Mesothelial cell of epicardium (in vitro differentiated cells): ENCODE measurements at places on chromosomes 5 and 9.

GRCh38 chr5:16733331-16734006, 116.7 kb upstream of the RETREG1 start:
- H3K27ac ChIP-seq: no peak overlapping the region
- H3K4me1 ChIP-seq: peaks cover 34% of the 10 kb centered on the region

- H3K36me3 ChIP-seq: peaks cover 3% of the 10 kb centered on the region
- no peak overlapping the region for H3K4me3 ChIP-seq
- peak overlapping the region; percentile 37 for H3K27ac ChIP-seq
- H3K4me1 ChIP-seq: peaks cover 15% of the 10 kb centered on the region
- H3K27me3 ChIP-seq: no peaks in the 10 kb centered on the region
Observed at GRCh38 chr5:81171769-81172168, 61.4 kb upstream of the CKMT2 start.

DNA sequence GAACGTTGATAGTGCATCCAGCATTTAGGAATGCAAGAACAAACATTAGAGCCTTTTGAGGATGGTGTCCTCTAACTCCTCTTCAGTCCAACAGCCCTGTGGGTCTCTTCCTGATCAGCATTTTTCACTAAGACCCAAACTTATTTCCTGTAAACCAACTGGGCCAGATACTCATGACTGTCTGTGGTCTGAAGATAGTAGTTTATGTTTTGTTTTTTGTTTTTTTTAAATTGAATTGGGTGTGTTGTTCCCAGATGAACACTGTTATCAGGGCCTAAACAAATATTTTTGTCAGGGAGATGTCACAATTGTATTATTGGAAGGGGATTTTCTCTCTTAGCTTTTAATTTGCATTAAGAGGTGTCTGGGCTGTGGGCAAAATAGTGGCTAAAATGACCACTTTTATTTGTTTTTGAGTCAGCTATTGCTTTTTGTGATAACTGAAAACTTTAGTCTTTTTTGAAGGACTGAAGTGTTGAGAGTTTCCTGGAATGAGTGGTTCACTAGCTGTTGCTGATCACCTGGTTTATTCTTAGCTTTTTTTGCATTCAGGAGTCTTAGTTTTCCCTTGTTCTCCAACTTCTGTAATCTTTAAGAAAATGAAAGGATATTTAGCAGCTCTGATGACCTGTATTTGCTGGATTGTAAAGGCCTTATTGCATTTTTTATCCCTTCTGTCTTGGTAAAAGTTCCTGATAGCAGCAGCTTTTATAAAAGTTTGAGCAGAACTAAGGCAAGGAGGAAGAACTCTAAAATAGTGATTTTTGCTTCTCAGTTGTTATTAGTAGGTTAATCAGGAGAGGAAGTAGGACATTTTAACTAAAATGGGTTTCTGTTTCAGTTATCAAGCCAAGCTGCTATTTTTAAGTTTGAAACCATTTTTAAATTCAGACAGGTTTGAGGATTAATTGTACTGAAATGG, 5.5 kb downstream of the MAN2A1 start:
- H3K27ac ChIP-seq: no peak overlapping the region
- peaks cover 56% of the 10 kb centered on the region for H3K4me1 ChIP-seq
- peaks cover 3% of the 10 kb centered on the region for H3K36me3 ChIP-seq
- DNase-seq: no peak
- no peak overlapping the region for H3K4me3 ChIP-seq

DNA sequence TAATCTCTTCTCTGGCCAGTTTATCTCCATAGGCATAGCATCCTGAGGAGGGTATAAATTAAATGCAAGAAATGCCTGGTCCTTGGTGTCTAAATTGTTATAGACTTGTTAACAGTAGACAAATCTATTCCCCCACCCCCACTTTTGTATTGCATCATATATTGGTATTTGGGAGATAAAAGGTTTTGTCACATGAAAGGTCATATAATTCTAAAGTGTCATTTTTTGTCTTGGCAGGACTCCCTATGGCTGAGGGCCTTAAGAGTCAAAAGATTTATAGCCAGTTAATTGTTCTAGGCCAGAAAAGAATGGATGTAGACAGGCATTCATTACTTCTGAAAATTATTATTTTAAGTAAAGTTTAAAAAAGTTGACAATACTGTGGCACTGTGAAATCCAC, 90.3 kb upstream of the MOCS2 start:
- H3K36me3 ChIP-seq: no peaks in the 10 kb centered on the region
- H3K27ac ChIP-seq: no peak overlapping the region
- no peaks in the 10 kb centered on the region for H3K27me3 ChIP-seq
- no peak for DNase-seq
- peaks cover 6% of the 10 kb centered on the region for H3K4me1 ChIP-seq
- no peak overlapping the region for H3K4me3 ChIP-seq

GRCh38 chr9:90803860-90804593, 2.4 kb downstream of the SYK start:
- no peak for DNase-seq
- no peaks in the 10 kb centered on the region for H3K36me3 ChIP-seq
- no peak overlapping the region for H3K4me3 ChIP-seq
- H3K27me3 ChIP-seq: peaks cover 82% of the 10 kb centered on the region
- peaks cover 19% of the 10 kb centered on the region for H3K4me1 ChIP-seq
- no peak overlapping the region for H3K27ac ChIP-seq

DNA sequence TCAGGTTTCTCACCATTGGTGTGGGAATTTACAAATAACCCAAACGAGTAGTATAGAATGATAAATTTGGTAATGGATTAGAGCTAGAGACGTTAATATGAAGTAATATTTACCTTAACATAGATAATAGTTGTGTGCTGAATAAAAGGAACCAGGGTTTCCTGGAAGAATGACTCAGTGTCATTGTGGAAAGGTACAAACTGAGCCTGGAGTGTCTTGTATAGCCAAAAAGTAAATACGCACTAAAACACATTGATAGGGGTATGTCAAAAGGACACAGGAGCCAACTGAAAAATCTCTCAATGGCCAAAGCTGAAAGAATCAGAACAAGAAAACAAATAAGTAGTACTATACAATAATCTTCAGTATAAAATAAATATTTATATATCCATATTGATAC, 363.5 kb downstream of the SLCO4C1 start:
- peaks cover 27% of the 10 kb centered on the region for H3K4me1 ChIP-seq
- no peaks in the 10 kb centered on the region for H3K27me3 ChIP-seq
- peaks cover 2% of the 10 kb centered on the region for H3K36me3 ChIP-seq
- H3K27ac ChIP-seq: no peak overlapping the region
- no peak overlapping the region for H3K4me3 ChIP-seq
- DNase-seq: no peak

GRCh38 chr5:179696603-179697002, 2.2 kb upstream of the CANX start:
- peaks cover 23% of the 10 kb centered on the region for H3K4me1 ChIP-seq
- H3K36me3 ChIP-seq: peaks cover 2% of the 10 kb centered on the region
- peak overlapping the region; percentile 69 for H3K27ac ChIP-seq
- H3K4me3 ChIP-seq: no peak overlapping the region
- no peaks in the 10 kb centered on the region for H3K27me3 ChIP-seq

DNA sequence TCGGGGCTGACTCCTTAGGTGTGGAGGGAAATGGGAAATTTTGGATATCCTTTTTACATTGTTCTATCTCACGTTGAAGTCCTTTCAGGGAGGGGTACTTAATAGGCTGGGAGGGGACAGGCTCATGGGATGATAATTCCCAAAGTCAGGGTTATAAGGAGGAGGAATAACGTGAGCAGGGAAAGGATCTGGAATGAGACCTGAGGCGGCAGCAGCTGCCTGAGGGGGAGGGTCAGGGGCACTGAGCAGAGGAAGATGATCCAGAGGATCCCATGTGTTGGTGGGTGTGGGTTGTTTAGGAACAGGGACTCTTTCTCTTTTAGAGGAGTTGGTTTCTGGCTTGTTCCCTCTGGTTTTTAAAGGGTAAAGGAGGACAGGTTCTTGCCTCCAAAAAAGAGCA, 18.7 kb downstream of the IFT74 start:
- no peaks in the 10 kb centered on the region for H3K27me3 ChIP-seq
- peaks cover 7% of the 10 kb centered on the region for H3K4me1 ChIP-seq
- no peak for DNase-seq
- no peak overlapping the region for H3K4me3 ChIP-seq
- H3K27ac ChIP-seq: peak overlapping the region; percentile 31

DNA sequence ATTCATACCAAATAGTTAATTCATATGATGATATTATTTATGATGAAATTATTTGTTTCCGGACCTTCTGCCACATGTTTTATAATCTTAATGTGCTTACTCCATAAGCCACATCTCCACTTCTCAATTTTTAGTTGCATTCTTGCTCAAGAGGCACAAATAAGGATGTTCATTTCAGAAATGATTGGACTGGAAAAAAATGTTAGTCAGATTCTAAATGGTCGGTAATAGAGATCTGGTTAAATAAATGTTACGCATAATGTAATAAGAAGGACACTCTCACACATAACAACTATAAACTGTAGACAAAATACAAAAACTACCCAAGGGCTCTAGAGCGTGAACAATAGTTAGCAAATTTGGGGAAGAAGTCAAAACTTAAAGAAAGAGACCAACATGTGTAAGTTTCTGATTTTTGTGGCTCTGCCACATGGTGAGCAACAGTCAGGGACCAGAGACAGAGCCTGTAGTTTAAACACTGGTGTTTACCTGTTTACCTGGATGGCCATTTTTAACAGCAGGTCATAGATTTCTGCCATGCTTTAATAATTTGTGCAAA, 554.3 kb upstream of the CLINT1 start:
- no peak overlapping the region for H3K4me3 ChIP-seq
- no peak overlapping the region for H3K27ac ChIP-seq
- DNase-seq: no peak

DNA sequence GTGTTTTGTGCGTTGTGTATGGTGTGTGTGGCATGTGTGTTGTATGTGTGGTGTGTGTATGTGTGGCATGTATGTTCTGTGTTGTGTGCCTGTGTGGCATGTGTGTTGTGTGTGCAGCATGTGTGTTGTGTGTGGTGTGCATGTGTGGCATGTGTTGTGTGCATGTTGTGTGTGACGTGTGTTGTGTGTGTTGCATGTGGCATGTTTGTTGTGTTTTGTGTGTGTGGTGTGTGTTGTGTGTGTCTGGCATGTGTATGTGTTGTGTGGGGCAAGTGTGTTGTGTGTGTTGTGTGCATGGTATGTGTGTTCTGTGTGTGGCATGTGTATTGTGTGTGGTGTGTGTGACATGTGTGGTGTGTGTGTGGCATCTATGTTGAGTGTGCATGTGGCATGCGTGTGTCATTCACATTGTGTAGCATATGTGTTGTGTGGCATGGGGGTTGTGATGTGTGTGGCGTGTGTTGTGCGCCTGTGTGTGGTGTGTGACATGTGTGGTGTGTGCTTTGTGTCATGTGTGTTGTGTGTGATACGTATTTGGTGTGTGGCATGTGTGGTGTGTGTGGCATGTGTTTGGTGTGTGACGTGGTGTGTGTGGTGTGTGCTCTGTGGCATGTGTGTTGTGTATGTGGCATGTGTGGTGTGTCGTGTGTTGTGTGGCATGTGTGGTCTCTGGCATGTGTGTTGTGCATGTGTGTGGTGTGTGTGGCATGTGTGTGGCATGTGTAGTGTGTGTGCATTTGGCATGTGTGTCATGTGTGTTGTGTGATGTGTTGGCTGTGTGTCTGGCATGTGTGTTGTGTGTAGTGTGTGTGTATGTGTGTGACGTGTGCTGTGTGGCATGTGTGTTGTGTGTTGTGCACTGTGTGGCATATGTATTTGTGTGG, 46.6 kb upstream of the IRX4 start:
- no peak for DNase-seq
- peaks cover 25% of the 10 kb centered on the region for H3K27me3 ChIP-seq
- peaks cover 5% of the 10 kb centered on the region for H3K4me1 ChIP-seq
- no peak overlapping the region for H3K27ac ChIP-seq
- H3K36me3 ChIP-seq: no peaks in the 10 kb centered on the region

- no peak overlapping the region for H3K4me3 ChIP-seq
- no peak for DNase-seq
- no peaks in the 10 kb centered on the region for H3K27me3 ChIP-seq
- H3K27ac ChIP-seq: no peak overlapping the region
Observed at GRCh38 chr9:124754289-124754688, 16.8 kb downstream of the NR6A1 start.

DNA sequence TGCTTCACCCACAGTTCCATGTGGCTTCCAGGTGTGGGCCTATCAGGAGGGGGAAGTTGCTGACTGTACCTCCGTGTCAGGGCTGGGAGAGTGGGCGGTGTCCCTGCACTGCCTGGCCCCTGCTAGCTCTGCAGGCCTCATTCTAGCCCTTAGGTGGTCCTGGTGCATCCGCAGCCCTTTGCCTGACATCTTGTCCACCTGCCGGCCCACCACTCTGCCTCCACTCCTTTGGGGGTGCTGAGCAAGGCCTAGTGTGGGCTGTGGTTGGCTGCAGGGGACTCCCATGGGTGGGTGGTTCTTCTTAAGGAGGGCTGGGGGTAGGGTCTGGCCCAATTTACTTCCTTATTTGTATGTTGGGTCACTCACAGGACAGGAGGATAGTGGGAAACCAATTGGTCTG, 66.9 kb downstream of the HSPA4 start:
- H3K27me3 ChIP-seq: no peaks in the 10 kb centered on the region
- H3K27ac ChIP-seq: no peak overlapping the region
- H3K4me1 ChIP-seq: peaks cover 10% of the 10 kb centered on the region
- DNase-seq: no peak

DNA sequence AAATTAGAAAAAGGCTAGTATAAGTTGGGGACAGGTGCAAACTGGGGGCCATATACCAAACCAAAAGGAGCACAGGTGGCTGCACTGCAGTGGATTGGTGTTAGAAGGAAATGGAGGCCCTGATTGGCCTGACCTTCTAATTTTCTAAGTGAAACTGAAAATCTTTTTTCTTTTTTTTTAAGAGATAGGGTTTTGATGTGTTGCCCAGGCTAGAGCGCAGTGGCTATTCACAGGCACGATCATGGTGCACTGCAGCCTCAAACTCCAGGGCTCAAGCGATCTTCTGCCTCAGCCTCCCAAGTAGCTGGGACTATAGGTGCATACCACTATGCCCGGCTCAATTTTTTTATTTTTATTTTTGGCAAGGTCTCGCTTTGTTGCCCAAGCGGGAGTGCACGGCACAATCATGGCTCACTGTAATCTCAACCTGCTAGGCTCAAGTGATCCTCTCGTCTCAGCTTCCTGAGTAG, 9.8 kb upstream of the CCDC69 start:
- no peak for DNase-seq
- no peak overlapping the region for H3K4me3 ChIP-seq
- peaks cover 15% of the 10 kb centered on the region for H3K4me1 ChIP-seq
- no peak overlapping the region for H3K27ac ChIP-seq
- no peaks in the 10 kb centered on the region for H3K36me3 ChIP-seq

- H3K4me1 ChIP-seq: peaks cover 18% of the 10 kb centered on the region
- no peak for DNase-seq
- H3K27ac ChIP-seq: no peak overlapping the region
- no peak overlapping the region for H3K4me3 ChIP-seq
- no peaks in the 10 kb centered on the region for H3K27me3 ChIP-seq
Observed at GRCh38 chr9:36049408-36049807, 12.7 kb downstream of the RECK start.

DNA sequence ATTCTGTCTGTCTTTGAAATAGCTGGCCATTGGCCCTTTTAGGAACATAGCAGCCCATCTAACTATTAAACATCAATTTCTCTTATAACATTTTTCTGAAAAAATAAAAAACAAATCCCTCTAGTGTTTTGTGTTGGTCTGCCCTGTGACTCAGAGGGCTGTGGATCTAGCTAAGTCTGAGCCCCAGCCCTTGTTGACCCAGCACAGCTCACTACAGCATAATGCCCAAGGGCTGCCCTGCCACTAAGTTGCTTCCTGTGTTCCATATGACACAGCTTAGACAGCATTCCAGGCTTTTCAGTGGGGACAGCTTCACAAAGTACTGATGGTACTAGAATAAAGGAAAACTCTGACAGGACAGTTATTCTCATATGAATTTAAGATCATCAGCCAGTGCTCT, 136.0 kb downstream of the SCAMP1 start:
- DNase-seq: no peak
- no peak overlapping the region for H3K4me3 ChIP-seq
- H3K36me3 ChIP-seq: peaks cover 2% of the 10 kb centered on the region
- H3K4me1 ChIP-seq: peaks cover 49% of the 10 kb centered on the region
